ENCODE measurements at places on chromosomes 7 and 10.

DNA sequence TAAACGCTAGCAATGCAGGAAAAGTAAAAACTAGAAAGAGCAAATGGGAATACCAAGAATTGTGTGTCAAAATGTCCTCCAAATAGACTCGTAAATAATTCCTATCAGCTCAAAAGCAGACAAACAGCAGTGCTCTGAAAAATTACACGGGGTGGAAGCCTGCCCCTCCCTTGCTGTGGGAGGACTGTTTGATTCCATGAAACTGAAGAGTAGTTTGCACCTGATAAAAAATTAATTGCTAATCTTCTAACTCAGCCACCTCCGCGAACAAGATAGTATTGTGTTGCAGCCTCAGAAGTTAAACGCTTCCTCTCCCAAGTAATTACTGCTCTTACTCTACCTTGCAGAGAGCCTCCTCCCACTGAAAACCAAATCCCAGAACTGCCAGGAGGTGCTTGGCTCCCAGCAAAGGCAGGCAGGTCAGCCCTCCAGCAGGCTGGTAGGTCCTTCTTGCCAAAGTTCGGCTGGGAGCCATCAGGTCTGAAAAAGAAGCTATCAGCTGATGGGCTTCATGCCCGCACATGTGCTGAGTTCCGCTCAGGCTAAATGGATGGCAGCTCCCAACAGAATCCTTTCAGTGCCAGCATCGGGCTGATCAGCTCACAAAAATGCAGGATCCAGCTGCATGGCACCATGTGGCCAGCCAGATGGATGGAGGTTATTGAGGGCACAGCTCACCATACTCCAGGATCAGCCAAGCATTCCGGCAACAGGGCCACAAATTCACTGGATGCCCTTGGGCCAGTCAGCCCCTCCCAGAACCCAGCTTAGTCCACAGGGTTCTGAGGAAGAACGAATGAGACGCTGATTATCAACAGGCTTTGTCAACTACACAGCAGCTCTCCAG is 37.1 kb downstream of the MAD1L1 start:
- DNase-seq, result peak; percentile 59

DNA sequence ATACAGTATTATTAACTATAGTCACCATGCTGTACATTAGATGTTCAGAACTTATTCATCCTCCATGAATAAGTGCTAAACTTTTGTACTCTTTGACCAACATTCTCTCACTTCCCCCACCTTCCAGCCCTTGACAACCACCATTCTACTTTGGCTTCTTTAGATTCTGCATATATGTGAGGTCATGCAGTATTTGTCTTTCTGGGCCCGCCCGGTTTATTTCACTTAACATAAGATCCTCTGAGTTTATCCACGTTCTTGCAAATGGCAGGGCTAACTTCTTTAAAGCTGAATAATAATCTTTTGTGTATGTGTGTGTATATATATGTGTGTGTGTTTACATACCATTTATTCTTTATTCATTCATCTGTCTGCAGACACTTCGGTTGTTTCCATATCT is 336.8 kb downstream of the BBS9 start:
- DNase-seq, result no peak

DNA sequence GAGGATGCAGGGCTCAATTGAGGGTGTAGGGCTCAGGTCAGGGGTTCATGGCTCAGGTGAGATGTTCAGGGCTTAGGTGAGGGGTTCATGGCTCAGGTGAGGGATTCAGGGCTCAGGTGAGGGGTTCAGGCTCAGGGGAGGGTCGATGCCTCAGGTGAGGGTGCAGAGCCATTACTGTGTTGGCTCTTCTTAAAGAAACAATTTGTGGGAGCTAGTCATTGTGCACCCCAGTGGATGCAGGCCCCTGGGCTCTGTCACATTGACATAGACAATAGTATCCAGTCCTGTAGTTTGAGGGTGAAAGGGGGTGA is 86.7 kb downstream of the ADCY1 start:
- no peak for DNase-seq

GRCh38 chr10:12971001-12971788 is 30.3 kb downstream of the CCDC3 start:
- DNase-seq, result no peak

DNA sequence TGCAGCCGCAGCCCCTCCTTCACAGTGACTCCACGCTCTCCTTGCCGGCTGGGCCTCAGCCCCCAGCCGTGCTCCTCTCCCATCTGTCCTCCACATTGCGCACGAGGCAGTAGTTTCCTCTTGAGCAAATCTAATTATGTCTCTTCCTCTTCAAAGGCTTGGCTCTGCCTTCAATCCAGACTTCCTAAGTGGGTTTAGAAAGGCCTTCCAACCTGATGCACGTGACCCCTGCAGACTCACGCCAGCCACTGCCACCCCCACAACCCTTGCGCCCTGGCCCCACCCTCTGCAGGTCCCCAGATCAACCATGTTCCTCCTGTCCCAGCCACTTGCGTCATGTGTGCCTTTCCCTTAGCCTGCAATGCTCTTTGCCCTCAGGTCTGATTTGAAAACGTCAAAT is 75.0 kb upstream of the ADAM12 start:
- DNase-seq, result no peak

GRCh38 chr7:12706900-12707536 is 19.6 kb downstream of the ARL4A start:
- DNase-seq, result no peak

DNA sequence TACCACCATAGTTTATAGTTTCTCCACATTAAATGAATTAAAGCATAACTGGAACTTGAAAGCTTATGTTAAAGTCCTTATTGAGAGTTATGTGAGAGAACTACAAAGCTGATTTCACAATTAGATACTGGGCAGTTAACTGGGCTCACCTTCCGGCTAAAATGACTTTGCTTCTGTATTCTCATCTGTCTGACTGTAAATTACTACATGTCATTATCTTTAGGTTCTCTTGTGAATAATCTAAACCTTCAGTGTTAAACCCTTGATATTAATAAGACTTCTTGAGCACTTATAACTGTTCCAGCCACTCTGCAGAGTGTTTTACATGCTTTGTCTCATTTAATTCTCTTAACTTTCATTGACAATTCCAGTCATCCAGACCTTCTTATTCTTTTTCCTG is 3.9 kb downstream of the KLHL7 start:
- DNase-seq, result no peak

- DNase-seq, result peak; percentile 80
Measured at GRCh38 chr7:2943851-2944601, 99.6 kb downstream of the CARD11 start.

GRCh38 chr10:82089327-82089726 is 214.3 kb downstream of the NRG3 start:
- DNase-seq, result no peak

- no peak for DNase-seq
Measured at GRCh38 chr7:1214516-1214915, 18.2 kb upstream of the UNCX start.

DNA sequence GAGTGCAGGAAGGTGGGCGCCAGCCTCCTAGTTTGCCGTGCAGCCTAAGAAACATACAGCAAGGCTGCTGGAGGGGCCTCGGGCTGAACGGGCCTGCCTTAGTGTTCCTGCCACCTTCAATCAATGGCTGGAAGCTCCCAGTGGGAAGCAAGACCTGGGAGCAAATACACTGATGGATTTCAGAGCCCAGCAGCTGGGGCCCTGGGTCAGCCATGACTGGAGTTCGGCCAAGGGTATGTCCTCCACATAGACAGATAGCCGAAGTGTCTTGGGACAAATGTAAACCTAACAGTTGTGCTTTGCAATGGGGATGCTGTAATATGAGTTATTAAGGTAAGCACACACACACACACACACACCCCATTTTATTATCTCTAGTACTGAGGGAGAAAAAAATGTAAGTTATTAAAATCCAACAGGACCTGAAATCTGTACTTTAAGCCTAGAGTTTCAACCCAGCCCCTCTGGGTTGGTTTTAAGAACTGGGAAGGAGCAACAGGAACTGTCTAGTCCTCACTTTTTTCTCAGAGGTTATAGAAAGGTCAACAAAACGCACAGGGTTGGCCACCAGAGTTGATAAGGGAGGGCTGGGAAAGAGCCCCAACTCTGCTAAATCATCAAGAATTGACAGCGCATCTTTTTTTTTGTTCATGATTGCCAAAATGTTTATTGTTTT is 50.0 kb upstream of the CELF2 start:
- DNase-seq, result no peak

DNA sequence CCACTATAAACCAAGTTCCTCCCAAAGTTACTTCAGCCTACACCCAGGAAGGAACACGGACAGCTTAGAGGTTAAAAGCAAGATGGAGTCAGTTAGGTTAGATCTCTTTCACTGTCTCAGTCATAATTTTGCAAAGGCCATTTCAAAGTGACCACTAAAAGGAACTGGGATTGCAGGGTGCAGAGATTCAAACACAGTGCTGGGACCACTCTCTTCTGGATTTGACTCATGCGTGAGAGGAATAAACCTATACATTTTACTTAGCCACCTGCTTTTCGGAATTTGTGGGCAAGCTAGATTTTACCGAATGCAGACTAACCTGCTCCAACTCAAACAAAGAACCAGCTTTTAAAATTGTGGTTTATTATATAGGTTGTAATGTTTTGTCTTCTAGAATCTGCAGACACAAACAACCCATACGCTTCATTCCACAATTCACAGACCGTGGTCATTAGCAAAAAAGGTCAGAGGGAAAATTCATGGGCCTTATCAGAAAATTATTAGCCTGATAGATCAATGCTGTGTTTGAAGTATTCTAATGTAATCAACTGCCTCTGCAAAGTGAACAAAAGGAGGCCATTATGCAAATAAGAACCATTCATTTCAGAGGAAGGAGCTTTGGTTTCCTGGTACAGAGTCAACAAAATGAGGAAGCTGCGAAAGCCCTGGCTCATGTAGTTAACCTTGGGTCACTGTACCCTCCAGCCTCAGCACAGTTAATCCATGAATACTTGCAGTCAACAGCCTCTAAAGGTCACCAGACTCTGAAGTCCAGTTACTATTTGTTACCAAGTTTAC is 342.7 kb upstream of the KLF6 start:
- DNase-seq, result no peak

DNA sequence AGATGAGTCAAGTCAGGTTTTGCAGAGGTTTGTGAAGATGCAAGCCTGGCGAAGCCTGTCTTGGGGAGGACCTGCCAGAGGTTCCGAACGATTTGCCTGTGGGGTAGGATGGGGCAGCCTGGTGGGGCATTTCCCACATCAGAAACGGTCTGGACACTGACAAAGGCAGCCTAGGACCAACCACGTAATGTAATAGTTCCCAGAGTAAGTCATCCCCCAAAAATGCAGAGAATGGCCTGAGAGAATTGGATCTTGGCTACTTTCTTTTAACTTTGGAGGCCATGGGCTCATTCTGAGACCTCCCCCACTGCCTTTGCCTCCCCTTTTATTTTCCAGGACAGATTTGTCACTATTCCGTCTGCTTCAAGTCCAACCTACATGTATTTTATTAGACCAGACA is 168.9 kb upstream of the SH2B2 start:
- no peak for DNase-seq

DNA sequence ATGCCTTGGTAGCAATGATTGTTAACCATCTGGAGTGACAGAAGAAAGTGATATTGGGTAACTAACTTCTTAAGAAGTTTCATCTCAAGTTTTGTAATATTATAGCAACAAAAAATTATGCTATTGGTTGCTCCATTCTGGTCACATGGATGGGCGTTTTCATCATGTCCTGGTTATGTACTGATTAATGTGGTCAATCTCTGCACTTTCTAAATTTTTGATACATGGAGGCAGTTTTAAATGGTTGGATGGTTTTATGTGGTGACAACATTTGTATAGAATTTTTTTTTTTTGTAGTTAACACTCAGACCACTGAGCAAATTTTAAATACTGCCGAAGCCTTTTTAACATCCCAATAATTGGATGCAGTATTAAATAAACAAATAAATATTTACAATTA is 55.2 kb upstream of the CCAR1 start:
- DNase-seq, result no peak

All from posterior cingulate gyrus (tissue), 11 donors.